ENCODE measurements at places on chromosomes 16 and 17.

DNA sequence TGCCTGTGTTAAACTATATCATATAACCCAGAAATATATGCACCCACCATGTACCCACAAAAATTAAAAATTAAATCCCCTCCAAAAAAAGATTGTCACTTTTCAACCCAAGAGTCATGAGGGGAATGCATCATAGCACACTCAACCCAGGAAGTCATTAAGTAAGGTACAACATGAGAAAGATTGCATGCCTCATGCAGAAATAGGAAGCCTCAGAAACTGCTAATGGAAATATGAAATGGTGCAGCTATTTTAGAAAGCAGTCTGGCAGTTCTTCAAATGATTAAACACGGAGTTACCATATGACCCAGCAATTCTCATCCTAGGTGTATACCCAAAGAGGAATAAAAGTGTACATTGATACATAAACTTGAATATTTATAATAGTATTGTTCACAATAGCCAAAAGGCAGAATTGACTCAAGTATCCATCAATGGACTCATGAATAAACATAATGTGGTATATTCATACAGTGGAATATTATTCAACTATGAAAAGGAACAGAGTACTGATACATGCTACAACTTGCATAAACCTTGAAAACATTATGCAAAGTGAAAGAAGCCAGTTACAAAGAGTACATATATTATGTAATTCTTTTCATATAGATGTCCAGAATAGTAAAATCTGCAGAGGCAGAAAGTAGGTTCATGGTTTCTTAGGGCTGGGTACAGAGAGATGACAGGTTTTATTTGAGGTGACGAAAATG, 70.4 kb downstream of the TMEM100 start:
- no peak for DNase-seq

DNA sequence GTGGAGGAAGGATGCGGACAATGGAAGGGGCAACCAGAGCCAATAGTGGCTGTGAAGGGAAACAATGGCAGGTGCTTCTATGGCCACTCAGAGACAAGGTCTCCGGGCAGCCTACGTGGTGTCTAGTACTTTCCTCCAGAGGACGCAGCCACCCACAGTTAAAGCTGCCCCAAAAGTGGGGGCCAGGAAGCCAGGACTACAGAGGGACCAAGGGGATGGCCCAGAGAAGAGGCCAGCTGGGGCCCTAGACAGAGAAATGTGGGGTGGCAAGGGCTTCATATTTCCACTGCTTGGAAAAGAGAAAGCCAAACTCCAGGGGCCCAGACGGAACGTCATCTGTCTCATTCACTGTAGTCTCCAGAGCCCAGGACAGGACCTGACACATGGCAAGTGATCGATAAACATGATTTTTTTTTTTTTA, 837 bp upstream of the PER1 start:
- DNase-seq: no peak

GRCh38 chr17:10156948-10157607, 41.3 kb downstream of the GAS7 start:
- no peak for DNase-seq

DNA sequence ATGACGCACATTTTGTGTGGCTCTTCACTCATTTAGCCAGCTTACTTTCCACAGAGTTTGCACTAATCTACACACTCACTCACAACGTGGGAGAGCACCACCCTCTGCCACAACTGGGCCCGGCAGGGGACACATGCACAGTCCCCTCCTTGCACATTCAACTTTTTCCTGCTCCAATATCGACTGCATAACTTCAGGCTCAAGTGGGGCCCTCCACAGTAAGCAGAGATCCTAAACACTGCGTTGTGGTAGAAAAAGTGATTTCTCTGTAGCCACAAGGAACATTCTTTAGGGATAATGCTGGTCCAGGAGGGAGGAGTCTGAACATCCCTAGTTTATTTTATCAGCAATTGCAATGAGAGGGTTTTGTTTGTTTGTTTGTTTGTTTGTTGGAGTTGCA, 40.0 kb downstream of the MRPS23 start:
- no peak for DNase-seq

DNA sequence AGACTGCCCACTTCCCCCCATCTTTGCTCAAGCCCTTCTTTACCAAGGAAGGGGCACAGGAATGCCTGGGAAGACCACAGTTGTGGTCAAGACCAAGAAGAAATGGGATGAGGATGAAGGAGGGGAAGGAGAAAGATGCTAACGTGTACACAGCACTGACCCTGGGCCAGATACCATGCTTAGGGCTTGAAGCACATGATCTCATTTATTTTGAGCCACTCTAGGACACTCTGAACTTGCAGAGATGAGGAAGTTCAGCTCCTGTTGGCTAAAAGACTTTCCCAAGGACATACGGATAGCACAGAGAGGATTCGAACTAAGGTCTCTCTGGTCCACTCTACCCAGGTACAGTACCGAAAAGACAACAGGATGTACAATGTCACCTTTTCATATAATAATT, 42.6 kb downstream of the PIK3R5 start:
- DNase-seq: no peak

DNA sequence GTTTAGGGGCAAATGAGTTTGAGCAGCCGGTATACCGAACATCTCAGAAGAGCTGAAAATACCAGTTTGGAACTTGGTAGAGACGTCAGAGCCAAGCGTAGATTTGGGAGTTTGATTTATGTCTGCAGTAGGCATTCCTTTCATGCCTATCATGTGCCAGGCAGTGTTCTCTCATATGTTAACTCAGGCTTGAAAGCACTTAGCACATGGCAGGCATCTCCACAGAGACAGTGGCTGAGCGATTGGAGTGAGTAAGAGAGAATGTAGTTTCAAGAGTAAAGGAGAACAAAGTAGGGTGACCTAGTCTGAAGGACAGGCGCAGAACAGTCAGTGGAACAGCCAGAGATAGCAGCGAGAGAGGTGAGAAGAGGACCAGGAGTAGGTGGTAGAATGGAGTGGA, 207.0 kb downstream of the FTO start:
- DNase-seq: no peak

DNA sequence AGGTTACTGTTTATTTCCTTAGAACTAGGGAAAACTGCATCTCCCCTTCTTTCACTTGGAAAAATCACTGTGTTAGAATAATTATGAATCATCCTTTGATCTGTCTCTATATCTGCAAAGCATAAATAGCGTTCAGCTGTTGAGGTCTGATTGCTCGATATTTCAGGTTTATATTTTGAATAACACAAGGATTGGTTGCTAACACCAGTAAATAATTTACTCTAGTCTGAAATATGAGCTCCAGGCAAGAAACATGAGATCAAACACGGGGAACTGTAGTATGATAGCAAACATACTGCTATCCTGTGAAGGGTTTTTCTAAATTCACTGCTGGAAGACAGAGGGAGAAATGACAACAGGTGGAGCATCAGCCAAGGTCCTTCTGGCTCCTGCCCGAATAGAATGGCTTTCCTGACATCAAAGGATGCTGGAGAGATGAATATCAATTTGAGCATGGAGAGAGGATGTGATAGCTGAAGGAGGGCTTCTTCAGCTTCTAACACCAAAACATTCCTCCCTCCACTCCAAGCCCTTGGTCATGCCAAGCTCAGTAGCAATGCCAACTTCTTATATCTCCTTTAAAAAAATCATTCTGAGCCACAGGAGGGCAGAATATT, 450.3 kb downstream of the SHISA9 start:
- DNase-seq: no peak

GRCh38 chr17:1986783-1987451, 38.2 kb downstream of the RTN4RL1 start:
- no peak for DNase-seq

DNA sequence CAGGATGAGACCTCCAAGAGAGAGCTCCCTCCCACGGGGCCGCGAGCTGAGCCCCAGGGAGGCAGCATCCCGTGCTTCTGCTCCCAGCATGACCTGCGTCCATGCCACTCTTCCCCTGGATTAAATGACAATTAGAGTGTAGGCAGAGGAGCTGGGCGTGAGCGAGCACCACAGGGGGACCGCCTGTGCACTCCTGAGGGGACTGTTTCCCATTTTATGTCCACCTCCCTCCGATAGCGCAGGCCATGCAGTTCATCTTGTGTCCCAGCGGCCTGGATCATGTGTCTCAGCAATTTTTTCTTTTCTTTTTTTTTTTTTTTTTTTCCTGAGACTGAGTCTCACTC, 5.8 kb upstream of the IL17C start:
- no peak for DNase-seq

DNA sequence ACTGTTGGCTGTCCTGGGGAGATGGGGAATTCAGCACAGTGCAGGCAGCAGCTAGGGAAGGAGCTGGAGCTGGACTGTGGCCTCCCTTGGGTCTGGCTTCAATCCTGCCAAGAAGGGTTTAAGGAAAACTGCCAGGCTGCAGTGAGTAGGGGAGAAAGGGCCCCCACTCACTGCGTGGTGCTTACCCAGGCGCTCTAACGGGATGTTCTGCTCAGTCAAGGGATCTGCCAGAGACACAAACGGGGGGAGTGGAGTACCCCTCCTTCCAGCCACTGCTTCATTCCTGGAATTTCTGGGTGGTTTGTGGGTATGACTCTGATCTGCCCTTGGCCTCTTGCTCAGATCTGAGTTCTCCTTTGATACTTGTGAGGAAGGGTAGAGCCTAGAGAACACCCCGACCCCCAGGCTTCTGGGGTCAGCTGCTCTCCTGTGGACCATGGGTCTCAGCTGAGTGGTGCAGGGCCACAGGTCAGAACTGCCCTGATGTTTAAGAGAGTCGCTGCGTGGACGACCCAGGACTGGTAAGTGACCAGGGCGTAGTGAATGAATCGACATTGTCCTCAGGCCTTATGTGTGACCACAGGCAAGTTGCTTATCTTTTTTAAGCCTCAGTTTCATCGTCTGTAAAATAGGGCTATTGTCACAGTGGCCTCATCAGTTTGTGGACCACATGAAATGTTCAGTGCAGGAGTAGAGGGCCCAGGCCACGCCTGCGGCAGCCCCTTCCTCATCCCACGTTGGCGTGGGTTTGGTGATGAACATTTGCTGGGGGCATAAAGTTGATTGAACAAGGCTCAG, 9.6 kb downstream of the CRISPLD2 start:
- no peak for DNase-seq

DNA sequence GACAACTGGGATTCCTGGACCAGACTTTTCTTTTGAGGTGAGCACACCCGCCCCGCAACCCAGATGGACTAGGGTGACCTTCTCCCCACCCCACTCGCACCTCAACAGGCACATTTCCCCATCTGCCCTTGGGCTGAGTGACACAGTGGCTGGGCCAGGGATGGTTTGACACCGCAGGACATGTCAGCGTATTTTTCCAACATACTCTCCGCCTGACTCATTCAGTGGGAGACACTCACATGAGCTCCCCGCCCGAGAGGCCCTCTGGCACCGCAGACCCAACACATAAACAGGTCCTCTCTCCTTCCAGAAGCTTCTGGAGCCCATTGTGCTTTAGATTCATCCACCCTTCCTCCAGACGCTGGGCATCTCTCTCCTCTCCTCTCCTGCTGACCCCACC, 69.4 kb downstream of the ZDHHC7 start:
- no peak for DNase-seq

- DNase-seq: no peak
These were observed 63.5 kb downstream of the TANC2 start for GRCh38 chr17:63029541-63029940.

DNA sequence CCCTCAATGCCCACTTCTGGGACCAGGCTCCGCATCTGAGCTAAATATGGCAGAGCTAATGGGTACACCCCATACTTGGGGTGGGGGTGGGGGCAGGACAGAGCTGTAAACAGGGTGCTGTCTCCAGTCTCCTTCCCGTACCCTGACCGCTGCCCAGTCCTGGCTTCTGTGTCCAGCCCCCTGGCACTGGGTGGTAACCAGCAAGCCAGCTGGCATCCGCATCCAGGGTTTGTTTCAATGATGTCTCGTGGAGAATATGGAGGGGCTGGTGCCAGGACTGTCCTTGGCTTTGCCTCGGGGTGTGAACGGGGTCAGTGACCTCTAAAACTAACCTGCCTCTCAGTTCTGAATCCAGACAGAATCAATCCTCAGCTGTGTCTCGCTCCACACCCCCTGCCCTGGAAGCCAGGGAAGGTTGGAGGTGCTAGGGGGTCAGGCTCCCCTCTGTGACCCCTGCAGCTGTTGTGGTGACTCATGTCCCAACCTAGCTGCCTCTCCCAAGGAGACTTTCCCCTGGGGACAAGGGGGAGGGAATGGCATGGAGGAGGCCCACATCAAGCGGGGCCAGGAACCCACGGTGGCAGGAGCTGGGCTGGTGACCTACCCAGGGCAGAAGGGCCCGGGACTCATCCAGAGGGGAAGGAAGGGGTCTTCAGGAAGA, 1.5 kb upstream of the PNMT start:
- no peak for DNase-seq

- no peak for DNase-seq
These were observed 854.1 kb downstream of the KCNJ2 start for GRCh38 chr17:71023249-71024030.

GRCh38 chr17:9900784-9901183, 4.3 kb downstream of the RCVRN start:
- DNase-seq: no peak

DNA sequence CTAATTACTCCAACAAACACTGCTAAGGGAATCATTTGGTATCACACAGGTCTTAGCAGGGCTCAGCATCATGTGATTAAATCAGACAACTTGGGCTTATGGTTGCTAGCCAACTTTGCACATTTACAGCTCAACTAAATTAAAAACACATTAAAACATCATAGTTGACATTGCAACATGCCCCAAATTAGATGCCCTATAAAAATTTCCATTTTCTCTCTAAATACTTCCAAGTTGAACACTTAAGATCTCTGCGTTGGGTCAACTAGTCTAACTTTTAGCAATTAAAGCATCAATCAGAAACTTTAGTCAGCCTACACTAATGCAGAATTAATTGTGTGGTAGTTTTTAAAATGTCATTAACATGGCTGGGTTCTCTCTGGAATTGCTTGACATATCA, 12.1 kb downstream of the DNAJC7 start:
- no peak for DNase-seq

DNA sequence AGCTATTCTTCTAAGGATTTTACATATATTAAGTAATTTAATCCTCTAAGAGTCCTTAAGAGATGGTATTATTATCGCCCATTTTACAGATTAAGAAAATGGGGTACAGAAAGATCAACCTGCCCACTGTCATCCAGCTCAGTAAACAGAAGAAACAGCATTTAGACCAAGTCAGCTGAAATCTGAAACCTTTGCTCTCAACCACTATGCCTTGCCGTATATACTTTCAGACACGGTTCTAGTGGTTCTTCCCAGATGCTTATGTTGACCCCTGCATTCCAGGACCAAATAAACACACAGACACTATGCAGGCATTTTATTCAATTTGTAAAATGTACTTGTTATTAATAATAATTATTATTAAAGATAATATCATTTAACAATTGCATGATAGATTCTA, 854.8 kb downstream of the KCNJ2 start:
- no peak for DNase-seq

GRCh38 chr16:12942861-12943260, 41.5 kb downstream of the SHISA9 start:
- DNase-seq: no peak
